ENCODE measurements at places on chromosomes 11 and 22. TPM values are rescaled to one million over a fixed set of nuclear protein-coding genes. Genes with fewer than 3 reads are reported as not detected.

DNA sequence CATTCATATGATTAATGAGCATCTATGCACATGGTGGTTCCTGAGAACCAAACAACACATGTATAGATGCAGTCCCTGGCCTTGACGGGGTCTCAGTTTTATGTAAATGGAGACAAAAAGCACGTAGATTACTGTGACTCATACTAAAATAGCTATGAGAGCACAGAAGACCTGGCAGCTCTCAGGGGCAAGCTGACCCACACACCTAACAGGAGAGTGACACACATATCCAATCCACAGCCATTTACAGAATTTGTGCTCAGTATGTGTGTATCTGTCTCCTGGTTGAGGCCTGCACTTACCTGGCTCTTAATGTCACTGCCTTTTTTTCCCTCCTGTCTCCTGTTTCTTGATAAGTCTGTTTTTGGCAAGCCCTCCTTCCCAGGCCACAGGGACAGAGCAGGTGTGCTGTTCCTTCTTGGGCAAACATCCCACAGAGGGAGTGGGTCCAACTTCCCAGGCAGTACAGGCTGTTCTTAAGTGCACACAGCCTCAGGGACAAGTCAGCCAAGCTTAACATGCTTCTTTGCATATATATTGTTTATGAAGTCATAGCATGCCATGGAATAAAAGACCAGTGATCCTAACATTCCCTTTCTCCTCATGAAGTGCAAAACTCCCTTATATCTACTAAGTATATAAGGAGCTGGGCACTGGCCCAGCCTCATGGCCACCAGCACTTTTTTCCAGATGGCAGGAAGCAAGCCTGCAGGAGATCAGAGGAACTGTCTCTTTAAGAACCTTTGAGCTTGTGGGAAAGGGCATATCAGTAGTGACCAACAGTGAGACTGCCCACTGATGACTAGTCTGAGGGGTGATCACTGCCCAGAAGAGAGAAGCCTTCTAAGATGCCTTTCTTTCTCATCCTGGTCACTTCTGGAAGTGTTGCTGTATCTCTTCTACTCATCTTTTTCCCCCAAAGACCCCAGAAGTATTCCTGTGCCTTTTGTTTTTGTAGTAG lies 124.7 kb upstream of the CCDC90B start:
- no peak overlapping the region for H3K27ac ChIP-seq
- no peaks in the 10 kb centered on the region for H3K27me3 ChIP-seq
- no peaks in the 10 kb centered on the region for H3K36me3 ChIP-seq
- H3K4me1 ChIP-seq = no peaks in the 10 kb centered on the region

GRCh38 chr22:16854631-16855030 lies 29.4 kb upstream of the XKR3 start:
- no peak overlapping the region for H3K27ac ChIP-seq
- DNase-seq = no peak
- no peak overlapping the region for H3K4me3 ChIP-seq
- no peaks in the 10 kb centered on the region for H3K27me3 ChIP-seq
- no peaks in the 10 kb centered on the region for H3K4me1 ChIP-seq

The TRIM66 gene
- 4.4 TPM for polyA plus RNA-seq

- peaks cover 11% of the 10 kb centered on the region for H3K4me1 ChIP-seq
- H3K27ac ChIP-seq = no peak overlapping the region
- DNase-seq = no peak
- peaks cover 47% of the 10 kb centered on the region for H3K36me3 ChIP-seq
- H3K27me3 ChIP-seq = no peaks in the 10 kb centered on the region
- H3K4me3 ChIP-seq = no peak overlapping the region
Observed at GRCh38 chr11:211295-211694, 3.8 kb downstream of the RIC8A start.

GRCh38 chr11:29657709-29658108 lies 359.1 kb downstream of the KCNA4 start:
- H3K4me1 ChIP-seq = no peaks in the 10 kb centered on the region
- no peak for DNase-seq
- no peak overlapping the region for H3K4me3 ChIP-seq
- no peak overlapping the region for H3K27ac ChIP-seq
- no peaks in the 10 kb centered on the region for H3K36me3 ChIP-seq
- H3K27me3 ChIP-seq = no peaks in the 10 kb centered on the region

DNA sequence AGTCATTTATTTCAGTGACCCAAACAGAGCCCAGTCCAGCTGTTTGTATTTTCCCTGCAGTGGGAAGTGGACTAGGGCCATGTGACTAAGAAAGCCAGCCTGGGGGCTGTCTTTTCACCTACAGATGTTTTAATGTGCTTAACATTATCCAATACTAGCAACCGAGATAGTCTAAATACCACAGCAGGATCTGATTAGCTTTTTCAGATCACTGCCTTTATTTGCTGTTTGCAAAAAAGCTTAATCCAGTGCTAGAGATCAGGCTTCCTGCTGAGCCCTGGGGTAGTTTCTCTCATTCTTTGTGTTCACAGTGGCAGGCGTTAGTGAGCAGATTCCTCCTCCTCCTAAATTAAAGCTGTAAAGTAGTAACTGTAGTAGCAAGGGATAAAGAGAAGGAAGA lies 35.0 kb downstream of the ZC3H12C start:
- no peaks in the 10 kb centered on the region for H3K36me3 ChIP-seq
- no peak for DNase-seq
- peaks cover 5% of the 10 kb centered on the region for H3K4me1 ChIP-seq
- no peaks in the 10 kb centered on the region for H3K27me3 ChIP-seq

DNA sequence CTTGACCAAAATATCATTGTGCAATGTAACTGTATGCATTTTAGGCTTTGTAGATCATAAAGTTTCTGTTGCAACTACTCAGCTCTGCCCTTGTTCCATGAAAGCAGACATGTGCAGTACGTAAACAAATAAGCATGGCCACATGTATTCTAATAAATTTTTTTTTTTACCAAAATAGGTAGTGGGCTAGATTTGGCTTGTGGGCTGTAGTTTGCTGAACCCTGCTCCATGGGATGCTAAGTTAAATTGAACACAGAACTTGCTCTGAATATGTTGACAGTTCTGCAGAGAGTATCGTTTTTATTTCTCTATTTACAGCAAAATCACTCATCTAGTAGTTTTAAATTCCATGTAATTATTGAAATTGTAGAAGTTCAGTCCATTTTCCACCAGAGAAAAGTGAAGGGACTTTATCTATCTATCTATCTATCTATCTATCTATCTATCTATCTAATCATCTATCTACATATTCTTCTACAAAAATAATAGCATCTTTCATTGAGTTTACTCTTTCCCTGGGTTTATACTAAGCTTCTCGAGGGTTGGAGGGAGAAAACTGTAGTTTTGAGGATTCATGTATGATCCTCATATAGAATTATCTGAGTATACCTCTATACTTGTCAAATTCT lies 9.5 kb upstream of the OOSP4A start:
- H3K36me3 ChIP-seq = no peaks in the 10 kb centered on the region
- H3K27ac ChIP-seq = no peak overlapping the region
- no peaks in the 10 kb centered on the region for H3K4me1 ChIP-seq
- H3K4me3 ChIP-seq = no peak overlapping the region
- no peak for DNase-seq

DNA sequence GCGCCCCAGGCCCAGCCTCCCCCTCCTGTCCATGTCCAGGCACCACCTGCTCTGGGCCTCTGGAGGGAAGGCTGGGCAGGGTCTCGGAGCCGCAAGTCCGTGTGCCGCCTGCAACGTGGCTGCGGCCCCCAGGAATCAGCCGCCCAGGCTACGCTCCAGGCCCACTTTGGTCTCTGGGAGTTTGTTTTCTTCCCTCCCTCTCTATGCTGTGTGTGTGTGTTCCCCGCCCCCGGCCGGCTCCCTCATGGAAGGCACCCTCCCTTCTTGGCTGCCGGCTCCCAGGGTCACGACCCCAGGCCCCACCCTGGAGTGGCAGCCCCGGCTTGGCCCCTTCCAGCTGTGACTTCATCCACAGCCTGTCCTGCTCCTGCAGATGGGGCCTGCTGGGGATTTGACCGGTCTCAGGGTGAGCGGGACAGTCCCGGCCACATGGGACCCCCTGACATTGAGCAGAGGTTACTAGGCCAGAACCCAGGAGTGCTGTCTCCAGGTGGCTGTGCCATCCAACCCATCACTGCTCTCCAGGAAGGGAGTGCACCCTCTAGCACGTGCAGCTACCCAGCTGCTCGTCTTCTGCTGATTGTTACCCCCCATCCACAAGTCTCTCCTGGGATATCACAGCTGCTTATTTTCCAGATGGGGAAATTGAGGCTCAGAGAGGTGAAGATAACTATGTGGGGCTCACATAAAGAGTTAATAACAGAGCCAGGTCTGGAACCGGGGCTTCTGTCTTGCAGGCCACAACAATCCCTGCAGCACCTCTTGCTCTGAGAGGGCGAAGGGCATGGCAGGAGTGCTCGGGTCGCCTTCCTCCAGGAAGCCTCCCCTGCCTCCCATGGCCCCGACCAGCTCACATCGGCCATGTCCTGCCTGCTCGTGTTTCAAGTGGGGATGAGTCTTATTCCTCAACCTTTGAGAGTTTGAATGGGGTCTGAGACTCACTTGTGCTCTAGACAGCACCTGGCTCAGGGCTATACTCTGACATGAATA lies 2.8 kb upstream of the LIF start:
- DNase-seq = no peak
- H3K4me3 ChIP-seq = no peak overlapping the region
- H3K4me1 ChIP-seq = peaks cover 11% of the 10 kb centered on the region
- H3K36me3 ChIP-seq = no peaks in the 10 kb centered on the region

All from H1 (cell line).